WTC11 (cell line): ENCODE measurements at places on chromosomes 11 and 22. TPM values are rescaled to one million over a fixed set of nuclear protein-coding genes. Genes with fewer than 3 reads are reported as not detected.

- DNase-seq: no peak
Measured at GRCh38 chr22:37760152-37760551, 47.6 kb upstream of the GCAT start.

- DNase-seq: peak; percentile 62
Measured at GRCh38 chr11:63888170-63889086, 28.5 kb downstream of the RCOR2 start.

DNA sequence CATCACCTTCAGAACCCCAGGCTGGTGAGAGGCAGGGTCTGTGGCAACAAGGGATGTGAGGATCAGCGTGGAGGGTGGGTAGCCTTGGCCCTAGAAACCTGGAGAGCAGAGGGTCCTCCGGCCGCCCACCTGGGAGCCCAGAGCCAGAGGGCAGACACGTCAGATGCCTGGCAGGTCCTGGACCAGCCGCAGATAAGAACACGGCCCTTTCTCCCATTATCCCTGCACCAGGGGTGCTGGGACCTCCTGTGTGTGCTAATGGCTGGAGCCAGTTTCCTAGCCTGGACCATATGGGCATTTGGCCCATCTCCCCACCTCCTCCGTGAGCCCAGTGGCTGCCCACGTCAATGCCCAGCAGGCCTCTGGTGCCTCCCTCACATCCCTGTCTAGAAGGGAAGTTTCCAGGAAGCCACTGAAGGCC is 88.4 kb downstream of the MORC2 start:
- no peak for DNase-seq

Gene HIC2
- total RNA-seq: 30.4 to 33.3 TPM (median 31.2 TPM) in 3 replicates

Gene PANX3
- total RNA-seq: not detected in 3 replicates

GRCh38 chr11:46451759-46452158 is 60.2 kb upstream of the CHRM4 start:
- DNase-seq: no peak

Gene SSTR3
- 0.21 to 0.25 TPM (median 0.22 TPM) in 3 replicates for total RNA-seq

Gene RHOG
- 28.8 to 33.6 TPM (median 28.8 TPM) in 3 replicates for total RNA-seq

Gene HPX
- total RNA-seq: 1.4 to 2.4 TPM (median 1.7 TPM) in 3 replicates

Gene C11orf21
- total RNA-seq: 0.11 to 0.24 TPM in 2 of 3 replicates, not detected in the other

GRCh38 chr11:85941380-85941973 is 86.3 kb downstream of the CCDC83 start:
- DNase-seq: peak; percentile 61

DNA sequence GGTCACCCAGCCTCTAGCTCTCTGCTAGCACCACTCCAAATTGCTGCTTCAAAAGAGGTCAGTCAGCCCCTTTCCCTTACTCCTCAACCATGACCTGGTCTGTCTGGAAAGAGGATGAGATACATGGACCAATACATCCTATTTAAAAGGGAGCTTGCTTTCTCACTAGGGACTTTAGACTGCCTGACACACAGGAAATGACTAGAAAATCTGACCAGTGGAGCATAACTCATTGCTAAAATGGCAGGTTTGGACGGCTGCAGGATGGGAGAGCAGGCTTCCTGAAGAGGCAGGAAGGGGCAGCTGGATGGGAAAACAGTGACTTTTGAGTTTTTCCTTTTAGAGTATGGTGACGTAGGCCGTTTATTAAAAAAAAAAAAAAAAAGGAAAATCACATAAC is 25.3 kb downstream of the STIM1 start:
- no peak for DNase-seq

GRCh38 chr11:61529537-61530225 is 21.1 kb downstream of the LRRC10B start:
- no peak for DNase-seq

GRCh38 chr22:37803639-37804351 is 3.9 kb upstream of the GCAT start:
- DNase-seq: no peak

GRCh38 chr22:42670921-42671709 is 21.9 kb upstream of the CYB5R3 start:
- DNase-seq: no peak

GRCh38 chr11:120385655-120386054 is 49.4 kb downstream of the ARHGEF12 start:
- DNase-seq: no peak

Gene PRRG4
- total RNA-seq: 0.87 to 1.1 TPM (median 1.1 TPM) in 3 replicates

GRCh38 chr11:83033972-83034672 is 37.6 kb downstream of the RAB30 start:
- no peak for DNase-seq

Gene GVQW3
- 7.0 to 8.1 TPM (median 7.7 TPM) in 3 replicates for total RNA-seq

- no peak for DNase-seq
Measured at GRCh38 chr11:59208956-59209355, 3.8 kb downstream of the MPEG1 start.

- no peak for DNase-seq
Measured at GRCh38 chr11:32586576-32587190, 3.1 kb downstream of the EIF3M start.

GRCh38 chr11:132147464-132147863 is 777.0 kb downstream of the NTM start:
- DNase-seq: no peak

DNA sequence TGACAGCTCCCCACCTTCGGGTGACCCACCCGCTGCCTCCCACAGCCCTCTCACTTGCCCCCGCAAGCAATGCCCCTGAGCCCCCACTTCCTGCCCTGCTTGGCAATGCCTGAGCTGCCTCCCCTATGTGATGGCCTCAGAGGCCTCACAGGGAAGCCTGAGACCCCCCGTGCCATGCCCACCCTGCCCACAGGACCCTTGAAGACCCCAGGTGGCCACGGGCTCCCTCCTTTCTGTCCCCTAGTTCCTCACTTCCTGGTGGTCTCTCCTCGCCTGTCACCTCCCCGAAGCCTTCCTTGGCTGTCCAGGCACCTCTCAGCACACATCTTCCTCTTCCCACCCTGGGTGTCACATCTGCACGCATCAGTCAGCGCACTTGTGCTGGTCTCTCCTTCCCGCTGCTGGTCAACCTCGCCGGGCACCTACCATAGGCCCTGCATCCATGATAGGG is 90.5 kb downstream of the BRD1 start:
- DNase-seq: no peak

DNA sequence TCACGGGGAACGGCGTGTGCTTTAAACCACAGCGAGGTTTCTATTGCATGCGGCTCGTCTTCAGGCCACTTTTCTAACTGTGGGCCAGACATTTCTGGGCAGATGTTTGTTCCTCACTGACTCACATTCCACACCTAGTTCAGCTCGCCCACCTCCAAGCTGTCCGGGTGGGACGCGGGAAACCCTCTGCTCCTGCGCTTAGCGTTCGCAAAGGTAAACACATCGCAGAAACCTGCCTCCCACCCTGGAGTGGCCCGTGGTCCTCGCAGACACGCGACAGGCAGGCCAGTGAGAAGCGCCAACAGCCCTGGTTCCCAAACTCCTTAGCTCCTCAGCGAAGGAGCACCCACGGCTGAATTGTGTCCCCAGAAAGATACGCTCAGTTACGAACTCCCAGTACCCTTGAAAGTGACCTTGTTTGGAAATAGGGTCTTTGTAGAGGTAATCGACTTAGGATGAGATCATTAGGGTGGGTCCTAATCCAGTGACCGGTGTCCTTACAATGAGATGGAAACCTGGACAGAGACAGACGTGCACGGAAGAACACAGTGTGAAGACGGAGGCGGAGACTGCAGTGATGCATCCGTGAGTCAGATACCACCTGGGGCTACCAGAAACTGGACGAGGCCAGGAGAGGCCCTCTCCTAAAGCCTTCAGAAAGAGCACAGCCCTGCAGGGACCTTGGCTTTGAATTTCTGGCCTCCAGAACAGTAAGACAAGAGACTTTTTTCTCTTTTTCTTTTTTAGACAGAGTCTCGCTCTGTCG is 82.7 kb downstream of the CELSR1 start:
- DNase-seq: no peak

GRCh38 chr11:69411257-69411924 is 70.1 kb upstream of the LINC01488 start:
- DNase-seq: no peak

Gene NPTXR
- 10.4 to 11.2 TPM (median 10.6 TPM) in 3 replicates for total RNA-seq

Gene PARVG
- 0.41 to 0.94 TPM (median 0.69 TPM) in 3 replicates for total RNA-seq

DNA sequence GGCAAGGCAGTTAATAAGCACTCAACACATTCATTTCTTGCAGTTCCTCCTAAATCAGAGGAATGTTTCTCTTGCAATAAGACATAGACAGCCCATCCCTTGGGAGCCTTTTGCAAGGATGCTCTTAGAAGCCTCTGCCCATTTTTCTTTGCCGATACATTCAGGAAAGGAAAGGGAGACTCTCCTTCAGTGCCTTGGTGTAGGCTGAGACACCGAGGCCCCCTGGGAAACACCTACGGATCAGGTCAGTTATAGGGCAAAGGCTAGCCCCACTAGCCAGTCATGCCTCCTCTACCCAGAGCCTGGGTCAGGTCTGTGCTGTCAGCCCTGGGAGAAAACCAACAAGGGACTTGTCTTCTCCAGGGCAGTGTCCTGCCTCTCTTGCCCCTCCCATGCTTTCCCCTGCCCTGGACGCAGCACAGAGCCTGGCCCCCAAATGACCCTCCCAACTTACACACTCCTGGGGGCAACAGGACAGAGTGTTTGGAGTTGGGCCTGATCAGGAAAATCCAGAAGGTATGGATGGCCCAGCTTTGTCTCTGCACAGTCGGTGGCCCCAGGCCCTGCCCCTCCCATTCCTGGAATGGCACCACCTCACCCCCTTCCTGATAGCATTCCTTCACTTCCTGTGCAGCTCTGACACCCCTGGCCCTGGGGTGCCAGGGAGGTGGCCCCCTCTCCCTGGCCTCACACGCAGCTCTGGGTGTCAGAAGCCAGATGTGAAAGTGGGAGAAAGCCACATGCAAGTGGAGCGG is 18.3 kb downstream of the ANKK1 start:
- no peak for DNase-seq

Gene C11orf87
- 0.20 to 0.25 TPM (median 0.23 TPM) in 3 replicates for total RNA-seq

DNA sequence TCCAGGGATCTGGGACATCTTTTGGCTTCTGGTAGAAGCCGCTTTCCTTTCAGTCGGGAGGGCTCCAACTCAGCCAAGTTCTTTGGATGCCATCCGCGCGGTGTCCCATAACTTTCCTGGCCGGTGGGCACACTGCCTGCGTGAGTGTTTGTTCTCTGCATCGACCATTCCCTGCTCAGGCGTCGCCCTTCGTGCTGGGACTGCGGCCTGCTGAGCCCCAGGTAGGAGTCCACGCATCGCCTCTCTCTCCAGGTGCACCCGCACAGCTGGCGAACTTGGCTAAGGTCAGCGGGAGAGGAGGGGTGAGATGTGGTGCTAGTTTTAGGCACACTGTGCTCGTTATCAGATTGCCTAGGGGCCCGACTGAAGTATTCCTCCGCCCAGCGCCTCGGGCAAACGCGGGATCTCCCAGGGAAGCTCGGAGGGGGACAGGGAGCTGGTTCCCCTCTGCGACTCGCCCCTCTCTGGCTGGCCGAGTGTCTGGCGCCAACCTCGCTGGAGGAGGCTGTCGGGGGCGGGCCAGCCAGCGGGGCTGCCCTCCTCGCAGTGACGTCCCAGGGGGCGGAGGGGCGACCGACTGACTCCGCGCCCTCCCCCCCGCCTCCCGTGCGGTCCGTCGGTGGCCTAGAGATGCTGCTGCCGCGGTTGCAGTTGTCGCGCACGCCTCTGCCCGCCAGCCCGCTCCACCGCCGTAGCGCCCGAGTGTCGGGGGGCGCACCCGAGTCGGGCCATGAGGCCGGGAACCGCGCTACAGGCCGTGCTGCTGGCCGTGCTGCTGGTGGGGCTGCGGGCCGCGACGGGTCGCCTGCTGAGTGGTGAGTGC is at the start of gene LAYN:
TSS of gene LAYN (plus strand) at position 607 of the 823 bp plus-strand sequence. CDS start at position 731, 124 bp downstream.
- DNase-seq: peak; percentile 66

Gene KCTD17
- total RNA-seq: 29.4 to 36.3 TPM (median 31.5 TPM) in 3 replicates

DNA sequence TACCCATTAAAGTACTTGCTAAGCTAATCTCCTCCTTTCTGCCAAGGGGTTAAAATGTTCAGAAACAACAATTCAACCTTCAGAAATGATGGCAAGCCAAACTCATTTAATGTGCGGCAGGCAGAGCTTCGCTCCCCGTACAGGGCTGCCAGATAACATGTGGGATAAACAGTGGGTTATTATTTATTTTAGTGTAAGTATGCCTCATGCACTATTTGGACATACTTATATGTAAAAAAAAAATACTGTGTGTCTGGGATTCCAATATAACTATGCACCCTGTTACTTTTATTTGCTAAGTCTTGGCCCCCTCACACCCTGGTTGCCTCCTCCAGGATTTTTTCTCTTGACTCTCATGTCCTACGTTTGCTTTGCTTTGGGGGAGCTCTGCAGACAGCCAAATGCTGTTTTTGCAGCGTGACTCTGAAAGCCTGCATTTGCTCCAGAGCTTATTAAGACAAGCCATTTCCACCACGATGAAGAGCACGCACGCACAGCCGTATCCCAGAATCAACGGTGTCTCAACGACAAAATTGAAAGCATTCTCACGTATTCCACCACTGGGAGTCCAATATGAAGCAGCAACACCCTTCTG is 86.5 kb upstream of the SHANK2 start:
- no peak for DNase-seq

Gene UBQLN3
- not detected in 3 replicates for total RNA-seq

- no peak for DNase-seq
Measured at GRCh38 chr22:39839204-39839603, 54.4 kb downstream of the ENTHD1 start.

Gene OR8U1
- not detected in 3 replicates for total RNA-seq

DNA sequence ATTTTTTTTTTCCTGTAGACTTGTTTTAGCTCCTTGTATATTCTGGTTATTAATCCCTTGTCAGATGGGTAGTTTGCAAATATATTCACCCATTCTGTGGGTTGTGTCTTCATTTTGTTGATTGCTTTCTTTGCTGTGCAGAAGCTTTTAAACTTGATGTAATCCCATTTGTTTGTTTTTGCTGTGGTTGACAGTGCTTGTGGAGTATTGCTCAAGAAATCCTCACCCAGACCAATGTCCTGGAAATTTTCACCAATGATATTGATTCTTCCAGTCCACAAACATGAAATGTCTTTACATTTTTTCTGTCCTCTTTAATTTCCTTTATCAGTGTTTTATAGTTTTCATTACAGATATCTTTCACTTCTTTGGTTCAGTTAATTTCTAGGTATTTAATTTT is 55.6 kb upstream of the MRGPRX1 start:
- no peak for DNase-seq

GRCh38 chr22:41229730-41230400 is 10.9 kb downstream of the CHADL start:
- no peak for DNase-seq

DNA sequence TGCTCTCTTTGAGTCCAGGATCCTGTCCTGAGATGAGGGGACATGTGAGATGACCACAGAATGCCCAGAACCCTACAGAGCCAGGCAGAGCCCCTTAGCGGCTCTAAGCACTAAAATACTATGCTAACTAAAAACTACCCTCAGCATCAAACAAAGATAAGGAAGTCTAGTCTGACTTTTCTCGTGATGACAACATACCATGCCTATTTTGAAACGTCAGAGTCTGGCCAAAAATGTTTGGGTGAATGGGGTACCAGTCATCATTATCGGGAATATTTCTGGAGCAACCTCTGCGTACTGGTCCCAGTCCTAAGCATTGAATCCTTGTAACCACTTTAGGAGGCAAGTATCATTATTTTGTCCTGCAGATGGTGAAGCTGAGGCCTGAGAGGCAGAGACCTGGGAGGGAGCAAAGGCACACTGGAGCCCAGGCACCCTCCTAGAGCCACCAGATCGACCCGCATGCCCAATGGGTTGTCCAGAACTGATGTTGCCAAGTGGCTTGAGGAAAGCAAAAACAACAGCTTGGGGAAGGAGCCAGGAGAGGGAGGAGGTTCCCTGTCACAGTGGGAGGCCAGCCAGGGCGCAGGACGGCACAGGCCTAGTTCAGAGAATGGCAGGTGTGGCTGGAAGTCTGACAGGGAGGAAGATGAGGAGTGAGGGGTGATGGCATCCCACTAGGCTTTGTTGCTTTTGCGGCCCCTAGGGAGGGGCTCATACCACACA is 7.2 kb upstream of the OSM start:
- no peak for DNase-seq

Gene PLAAT4
- 1.1 to 2.9 TPM (median 1.4 TPM) in 3 replicates for total RNA-seq

Gene TST
- total RNA-seq: 24.4 to 33.3 TPM (median 32.8 TPM) in 3 replicates

GRCh38 chr11:78783846-78784245 is 209.2 kb upstream of the NARS2 start:
- DNase-seq: no peak
